Mesenchymal stem cell (in vitro differentiated cells and primary cell): ENCODE measurements at places on chromosomes 2 and 18.

DNA sequence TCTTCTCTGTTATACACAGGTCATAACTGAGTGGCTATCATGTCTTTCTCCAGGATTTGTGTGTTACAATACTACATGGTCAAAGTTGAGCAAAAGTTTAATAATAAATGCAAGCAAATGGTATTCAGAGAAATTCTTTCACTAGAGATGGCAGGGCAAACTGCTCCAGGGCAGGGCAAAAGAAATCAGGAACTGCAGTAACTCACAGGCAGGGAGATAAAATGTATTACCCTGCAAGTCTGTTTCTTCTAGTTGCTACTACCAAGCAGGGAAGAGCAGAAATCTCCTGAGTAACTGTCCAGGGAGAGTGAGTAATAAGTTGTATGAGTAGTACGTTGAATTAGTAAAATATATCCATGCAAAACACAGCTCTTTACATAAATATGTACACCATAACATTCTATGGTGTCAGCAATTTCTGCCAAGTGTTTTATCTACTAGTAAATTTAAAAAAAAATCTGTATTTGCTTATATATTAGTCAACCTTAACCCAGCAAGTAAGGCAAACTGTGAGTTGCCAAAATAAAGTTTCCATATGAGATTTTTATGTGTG is 404.1 kb downstream of the ZEB2 start:
- no peak overlapping the region for H3K27ac ChIP-seq
- H3K4me3 ChIP-seq: no peak overlapping the region
- H3K4me1 ChIP-seq: no peaks in the 10 kb centered on the region
- H3K27me3 ChIP-seq: no peaks in the 10 kb centered on the region

- no peak for DNase-seq
- peaks cover 80% of the 10 kb centered on the region for H3K27me3 ChIP-seq
- H3K4me1 ChIP-seq: peaks cover 9% of the 10 kb centered on the region
These were observed 2.0 kb upstream of the RUFY4 start for GRCh38 chr2:218066926-218067515.

DNA sequence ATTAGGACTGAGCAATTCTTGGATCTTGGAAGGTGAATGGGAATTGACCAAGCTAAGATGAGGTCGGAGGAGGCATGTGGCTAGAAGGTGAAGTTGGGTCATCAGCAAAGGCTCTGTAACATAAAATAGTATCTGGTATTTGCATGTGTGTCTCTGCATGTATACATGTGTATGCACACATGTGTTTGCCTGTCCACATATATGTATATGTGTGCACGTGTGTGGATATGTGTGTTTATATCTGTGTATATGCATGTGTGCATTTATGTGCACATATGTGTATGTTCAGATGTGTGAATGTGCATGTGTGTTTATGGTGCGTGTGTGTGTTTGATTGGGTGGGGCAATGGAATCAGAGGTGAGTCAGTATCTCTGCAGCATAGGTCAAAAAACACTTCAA is 664.3 kb downstream of the CNTNAP5 start:
- H3K36me3 ChIP-seq: no peaks in the 10 kb centered on the region
- DNase-seq: no peak
- no peak overlapping the region for H3K27ac ChIP-seq

- H3K4me3 ChIP-seq: no peak overlapping the region
- no peak overlapping the region for H3K27ac ChIP-seq
- no peaks in the 10 kb centered on the region for H3K36me3 ChIP-seq
- DNase-seq: no peak
These were observed 792.7 kb downstream of the METTL4 start for GRCh38 chr18:1778496-1779178.

GRCh38 chr2:36770542-36771287 is 74.2 kb downstream of the VIT start:
- DNase-seq: peak; percentile 12
- no peaks in the 10 kb centered on the region for H3K4me1 ChIP-seq
- H3K27ac ChIP-seq: no peak overlapping the region
- no peak overlapping the region for H3K4me3 ChIP-seq
- no peaks in the 10 kb centered on the region for H3K36me3 ChIP-seq

DNA sequence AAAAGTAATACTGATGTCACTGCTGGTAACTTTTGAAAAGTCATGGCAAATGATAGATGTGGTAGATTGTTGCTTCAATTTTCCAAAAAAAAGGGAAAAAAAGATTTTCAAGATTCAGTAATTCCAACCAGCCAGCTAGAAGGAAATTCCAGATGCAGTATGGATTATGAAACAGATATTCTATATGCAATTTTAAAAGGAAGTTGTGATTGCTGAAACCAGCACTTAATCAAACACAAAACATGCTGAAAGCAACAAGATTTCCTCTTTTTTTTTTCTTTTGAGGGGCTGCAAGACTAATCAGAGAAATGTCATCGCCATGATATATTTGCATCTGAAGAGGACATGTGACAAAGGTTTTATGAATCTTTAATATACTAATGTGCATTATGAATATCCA is 5.1 kb upstream of the HNMT start:
- no peaks in the 10 kb centered on the region for H3K27me3 ChIP-seq
- no peak overlapping the region for H3K4me3 ChIP-seq
- H3K27ac ChIP-seq: no peak overlapping the region
- peaks cover 3% of the 10 kb centered on the region for H3K4me1 ChIP-seq

DNA sequence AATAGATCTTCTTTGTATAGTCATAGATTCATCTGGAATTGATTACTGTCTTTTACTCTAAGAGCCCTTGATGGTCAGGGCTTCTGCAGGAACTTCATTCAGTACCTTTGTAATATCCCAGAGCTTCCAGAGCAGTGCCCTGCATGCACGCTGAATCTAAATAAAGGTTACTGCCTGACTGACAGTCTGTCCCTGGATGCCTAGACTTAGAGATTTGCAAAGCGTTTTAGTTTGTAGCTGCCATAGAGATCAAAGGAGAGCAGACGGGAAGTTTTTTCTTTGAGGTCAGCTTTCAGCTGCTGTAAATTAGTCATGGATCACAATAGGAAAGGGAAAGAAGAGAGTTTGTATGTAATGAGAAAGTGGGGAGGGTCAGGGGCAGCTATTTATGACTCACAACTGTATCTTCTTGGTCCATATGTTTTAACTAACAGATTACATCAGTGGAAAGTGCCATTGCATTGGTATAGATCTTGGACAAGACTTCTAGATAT is 45.2 kb upstream of the NYAP2 start:
- H3K36me3 ChIP-seq: no peaks in the 10 kb centered on the region
- peak; percentile 79 for DNase-seq
- no peaks in the 10 kb centered on the region for H3K27me3 ChIP-seq
- H3K27ac ChIP-seq: no peak overlapping the region
- H3K4me3 ChIP-seq: peak overlapping the region; percentile 36

- H3K27ac ChIP-seq: no peak overlapping the region
- H3K4me3 ChIP-seq: no peak overlapping the region
- H3K27me3 ChIP-seq: no peaks in the 10 kb centered on the region
- H3K4me1 ChIP-seq: peaks cover 19% of the 10 kb centered on the region
- peak; percentile 87 for DNase-seq
These were observed 47.5 kb upstream of the TXNDC2 start for GRCh38 chr18:9838144-9838877.

- H3K27ac ChIP-seq: peak overlapping the region; percentile 60
- no peaks in the 10 kb centered on the region for H3K27me3 ChIP-seq
- H3K4me3 ChIP-seq: peak overlapping the region; percentile 88
- peaks cover 17% of the 10 kb centered on the region for H3K36me3 ChIP-seq
- DNase-seq: peak; percentile 84
- peaks cover 42% of the 10 kb centered on the region for H3K4me1 ChIP-seq
These were observed 1.9 kb downstream of the PTMA start for GRCh38 chr2:231709981-231710798.

DNA sequence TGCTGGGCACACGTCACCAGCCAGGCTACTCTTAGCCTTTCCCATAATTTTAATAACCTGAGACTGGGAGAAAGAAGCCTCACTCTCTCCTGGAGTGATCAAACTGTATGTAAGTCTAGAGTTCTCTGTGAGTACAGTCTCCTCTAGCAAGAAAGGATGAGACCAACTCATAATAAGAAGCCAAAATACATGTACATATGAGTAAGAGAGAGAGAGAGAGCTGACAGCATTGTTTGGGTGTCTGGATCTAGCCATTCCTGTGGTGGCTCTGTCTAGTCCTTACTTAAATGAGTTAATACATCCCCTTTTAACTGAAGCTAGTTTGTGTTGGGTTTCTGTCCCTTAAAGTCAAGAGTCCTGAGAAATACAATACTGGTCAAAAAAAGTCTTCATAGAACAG is 26.0 kb upstream of the ANXA4 start:
- no peak overlapping the region for H3K4me3 ChIP-seq
- peak; percentile 19 for DNase-seq
- H3K4me1 ChIP-seq: peaks cover 17% of the 10 kb centered on the region
- H3K27ac ChIP-seq: no peak overlapping the region
- no peaks in the 10 kb centered on the region for H3K27me3 ChIP-seq
- no peaks in the 10 kb centered on the region for H3K36me3 ChIP-seq

DNA sequence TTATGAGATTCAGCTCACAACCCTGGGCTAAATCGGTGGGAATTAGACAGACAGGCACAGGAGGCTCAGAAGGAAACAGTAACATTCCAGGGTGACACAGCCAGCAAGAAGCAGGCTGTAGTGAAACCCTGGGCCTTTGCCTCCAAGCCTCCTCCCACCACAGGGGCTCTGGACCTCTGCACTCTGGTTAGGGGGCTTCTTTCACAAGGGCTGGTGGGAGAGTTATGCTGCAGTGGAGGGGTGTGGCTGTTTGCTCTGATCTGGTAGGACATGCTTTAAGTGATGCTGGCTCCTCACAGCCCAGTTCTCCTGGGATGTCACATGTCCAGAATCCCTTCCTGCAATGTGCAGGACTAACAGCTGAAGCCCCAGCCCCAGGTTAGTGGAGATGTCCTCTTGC is 109.9 kb downstream of the TGFA start:
- peaks cover 8% of the 10 kb centered on the region for H3K27me3 ChIP-seq
- no peak overlapping the region for H3K27ac ChIP-seq
- no peak overlapping the region for H3K4me3 ChIP-seq
- H3K4me1 ChIP-seq: no peaks in the 10 kb centered on the region

GRCh38 chr2:148124271-148124670 is 103.4 kb downstream of the MBD5 start:
- peaks cover 6% of the 10 kb centered on the region for H3K4me1 ChIP-seq
- DNase-seq: no peak

- DNase-seq: no peak
- no peak overlapping the region for H3K27ac ChIP-seq
- no peaks in the 10 kb centered on the region for H3K36me3 ChIP-seq
- no peaks in the 10 kb centered on the region for H3K27me3 ChIP-seq
- peaks cover 3% of the 10 kb centered on the region for H3K4me1 ChIP-seq
- H3K4me3 ChIP-seq: no peak overlapping the region
These were observed 65.3 kb upstream of the SMIM21 start for GRCh38 chr18:75492852-75493251.

DNA sequence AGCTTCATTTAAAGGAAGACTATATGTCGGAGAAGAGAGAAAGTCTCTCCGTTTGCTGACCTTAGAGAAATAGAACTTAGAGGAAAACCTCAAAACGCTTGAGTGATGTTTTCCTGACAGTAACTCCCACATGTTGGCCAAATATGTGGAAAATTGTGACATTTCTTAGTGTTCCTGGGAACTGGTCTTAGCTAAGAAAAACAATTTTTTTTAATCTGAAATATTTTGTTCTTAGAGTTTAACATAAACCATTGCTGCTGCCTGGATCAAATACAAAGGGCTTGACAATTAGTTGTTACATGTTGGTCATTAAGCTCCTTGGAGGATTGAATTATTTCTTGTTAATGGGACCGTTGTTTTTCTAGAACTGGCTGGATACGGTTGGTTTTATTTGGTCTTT is 16.3 kb downstream of the DYNC2LI1 start:
- no peak for DNase-seq
- no peak overlapping the region for H3K27ac ChIP-seq
- no peaks in the 10 kb centered on the region for H3K27me3 ChIP-seq
- no peaks in the 10 kb centered on the region for H3K4me1 ChIP-seq

GRCh38 chr2:105252271-105252670 is 10.7 kb downstream of the GPR45 start:
- H3K4me1 ChIP-seq: peaks cover 13% of the 10 kb centered on the region
- H3K27ac ChIP-seq: peak overlapping the region; percentile 94
- H3K4me3 ChIP-seq: no peak overlapping the region
- no peak for DNase-seq
- H3K36me3 ChIP-seq: no peaks in the 10 kb centered on the region
- no peaks in the 10 kb centered on the region for H3K27me3 ChIP-seq

DNA sequence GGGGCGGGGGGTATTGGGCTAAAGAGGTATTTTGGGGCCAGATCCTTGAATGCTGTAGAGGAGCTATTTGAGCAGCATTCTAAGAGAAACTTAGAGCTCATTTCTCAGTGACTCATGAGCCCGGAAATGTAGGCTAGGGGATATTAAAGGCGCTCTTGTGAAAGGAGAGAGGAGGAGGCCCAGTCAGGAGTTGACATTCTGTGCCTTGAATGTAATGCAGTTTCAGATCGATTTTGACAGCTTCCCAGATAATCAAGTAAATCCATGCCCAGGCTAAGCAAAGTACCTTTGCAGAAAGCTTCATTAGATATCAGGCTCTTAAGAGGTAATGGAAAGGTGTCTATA is 1.5 kb downstream of the CAB39 start:
- peak; percentile 89 for DNase-seq
- H3K4me1 ChIP-seq: peaks cover 8% of the 10 kb centered on the region
- peaks cover 7% of the 10 kb centered on the region for H3K36me3 ChIP-seq
- peak overlapping the region; percentile 96 for H3K4me3 ChIP-seq

GRCh38 chr2:95354925-95355324 is 47.6 kb upstream of the FAHD2A start:
- peaks cover 47% of the 10 kb centered on the region for H3K36me3 ChIP-seq
- no peak overlapping the region for H3K27ac ChIP-seq
- DNase-seq: no peak
- peaks cover 16% of the 10 kb centered on the region for H3K4me1 ChIP-seq
- H3K4me3 ChIP-seq: no peak overlapping the region

GRCh38 chr2:196148736-196149135 is 22.6 kb downstream of the STK17B start:
- H3K36me3 ChIP-seq: peaks cover 36% of the 10 kb centered on the region
- H3K27ac ChIP-seq: no peak overlapping the region
- no peaks in the 10 kb centered on the region for H3K27me3 ChIP-seq

DNA sequence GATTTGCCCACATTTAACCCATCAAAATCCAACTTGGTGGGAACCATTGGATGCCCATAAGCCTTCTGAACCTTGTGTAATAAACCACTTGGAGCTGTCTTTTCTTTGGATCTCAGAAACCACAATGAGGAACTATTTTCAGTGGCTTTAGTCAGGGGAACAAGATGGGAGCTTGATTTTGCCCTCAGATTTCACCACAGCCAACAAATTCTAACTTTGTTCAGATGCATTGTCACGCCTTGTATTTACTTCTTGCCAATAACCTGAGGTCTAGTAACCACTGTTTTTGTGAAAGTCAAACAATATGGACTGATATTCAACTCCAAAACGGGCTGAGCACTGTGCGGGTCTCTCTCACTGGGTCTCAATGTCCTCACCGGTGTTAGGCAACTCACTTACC is 508.2 kb downstream of the TNS1 start:
- no peak overlapping the region for H3K4me3 ChIP-seq
- no peaks in the 10 kb centered on the region for H3K4me1 ChIP-seq
- no peak overlapping the region for H3K27ac ChIP-seq
- no peaks in the 10 kb centered on the region for H3K36me3 ChIP-seq
- DNase-seq: no peak

- peak overlapping the region; percentile 73 for H3K4me3 ChIP-seq
- no peaks in the 10 kb centered on the region for H3K36me3 ChIP-seq
- H3K27me3 ChIP-seq: peaks cover 48% of the 10 kb centered on the region
These were observed 683 bp downstream of the GBX2 start for GRCh38 chr2:236167297-236168109.

GRCh38 chr2:235234736-235235135 is 259.1 kb upstream of the AGAP1 start:
- H3K4me1 ChIP-seq: no peaks in the 10 kb centered on the region
- peak; percentile 8 for DNase-seq
- no peak overlapping the region for H3K27ac ChIP-seq
- no peak overlapping the region for H3K4me3 ChIP-seq
